ENCODE measurements at places on chromosomes 11 and 22. TPM values are rescaled to one million over a fixed set of nuclear protein-coding genes. Genes with fewer than 3 reads are reported as not detected.

CHRNA10 gene
- total RNA-seq, result 0.97 TPM

OR6T1 gene
- total RNA-seq, result not detected

TAF6L gene
- 16.8 TPM for total RNA-seq

IL17RA gene
- total RNA-seq, result 7.3 TPM

All from fibroblast of villous mesenchyme (primary cell).